ENCODE measurements at places on chromosomes 13 and 19. TPM values are rescaled to one million over a fixed set of nuclear protein-coding genes. Genes with fewer than 3 reads are reported as not detected.

Gene AKAP8L
- 162 TPM for total RNA-seq

Gene CAMSAP3
- 0.16 TPM for total RNA-seq

Gene WTIP
- total RNA-seq: 0.17 TPM

Gene CELF5
- 0.36 TPM for total RNA-seq

Gene KRI1
- 39.6 TPM for total RNA-seq

Gene CKM
- not detected for total RNA-seq

Gene SPRED3
- total RNA-seq: 1.6 TPM

Gene ZNF285
- 0.22 TPM for total RNA-seq

Gene LILRA5
- 1.5 TPM for total RNA-seq

Gene MUC16
- not detected for total RNA-seq

Gene CCDC61
- 4.9 TPM for total RNA-seq

Gene CEACAM4
- total RNA-seq: 0.36 TPM

Gene FOXA3
- total RNA-seq: not detected

Gene LSM14A
- total RNA-seq: 217 TPM

Gene ZNF610
- 0.53 TPM for total RNA-seq

Gene REEP6
- total RNA-seq: 2.2 TPM

Gene GRIK5
- 0.75 TPM for total RNA-seq

Gene STOML3
- not detected for total RNA-seq

Gene ZNF20
- total RNA-seq: 1.0 TPM

Gene ZNF772
- 3.2 TPM for total RNA-seq

Gene NKPD1
- 0.73 TPM for total RNA-seq

Gene TYROBP
- 7.6 TPM for total RNA-seq

Data from CD4-positive, alpha-beta T cell (primary cell).